ENCODE measurements at places on chromosomes 4 and X.

DNA sequence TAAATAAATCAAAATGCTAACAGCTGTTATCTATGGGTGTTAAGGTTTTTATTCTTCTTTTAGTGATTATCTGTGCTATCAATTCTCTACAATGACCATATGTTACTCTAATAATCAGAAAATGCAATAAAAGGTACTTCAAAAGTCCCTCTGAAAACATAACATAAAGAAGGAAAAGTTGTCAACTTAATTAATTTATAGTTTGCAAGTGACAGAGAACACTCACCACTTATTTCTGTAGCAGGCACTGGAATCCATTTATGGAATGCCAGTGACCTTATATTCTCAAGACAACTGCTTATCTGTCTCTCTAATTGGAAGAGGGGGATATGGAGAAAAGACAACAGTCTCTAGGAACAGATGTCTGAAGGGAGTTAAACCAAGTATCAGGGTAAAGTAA, 25.6 kb upstream of the PLS3 start:
- no peak for DNase-seq

DNA sequence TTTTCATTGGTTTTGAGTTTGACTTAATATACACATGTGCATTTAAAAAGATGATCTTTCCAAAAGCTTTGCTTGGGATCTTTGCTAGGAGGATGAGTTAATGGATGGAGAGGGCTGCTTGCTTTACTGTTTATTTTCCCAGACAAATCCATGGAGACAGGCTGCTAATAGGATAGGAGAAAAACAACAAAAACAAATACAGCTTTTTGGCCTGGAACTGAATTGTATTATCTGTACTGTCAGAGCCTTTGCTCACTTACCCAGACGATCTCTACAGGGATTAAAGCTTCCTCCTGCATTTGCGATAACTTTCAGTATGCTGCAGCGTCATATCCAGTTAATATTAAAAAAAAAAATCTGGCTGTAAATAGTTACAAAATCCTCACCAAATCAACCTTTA, 190.8 kb upstream of the NUDT6 start:
- no peak for DNase-seq

DNA sequence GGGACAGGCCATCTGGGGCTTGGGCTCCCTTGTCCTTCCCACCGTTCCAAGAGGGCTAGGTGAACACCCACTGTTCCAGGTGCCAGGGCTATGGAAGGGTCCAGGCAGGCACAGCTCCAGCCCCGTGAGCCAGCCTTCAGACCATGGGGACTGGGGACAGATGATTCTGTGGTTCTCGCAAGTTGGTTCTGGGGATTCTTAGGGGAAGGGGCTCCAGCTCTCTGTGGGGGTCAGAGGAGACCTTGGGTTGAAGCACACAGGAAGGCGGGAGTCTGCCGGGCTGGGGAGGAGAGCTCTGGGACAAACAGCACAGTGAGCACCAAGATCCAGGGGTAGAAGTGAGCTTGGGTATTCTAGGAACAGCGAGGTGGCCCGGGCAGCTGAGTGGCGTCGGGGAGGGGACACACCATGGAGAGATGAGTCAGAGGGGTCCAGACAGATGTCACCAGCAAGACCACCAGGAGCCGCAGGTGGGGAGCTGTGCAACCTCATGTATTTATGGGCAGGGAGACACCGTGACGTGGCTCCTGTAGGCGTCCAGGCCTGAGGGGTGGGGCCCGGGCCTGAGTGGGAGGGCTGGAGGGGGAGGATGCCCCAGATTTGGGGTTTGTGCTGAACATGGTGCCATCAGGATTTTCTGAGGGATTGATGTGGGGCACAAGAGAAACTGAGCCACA, 48.8 kb upstream of the HMX1 start:
- no peak for DNase-seq

DNA sequence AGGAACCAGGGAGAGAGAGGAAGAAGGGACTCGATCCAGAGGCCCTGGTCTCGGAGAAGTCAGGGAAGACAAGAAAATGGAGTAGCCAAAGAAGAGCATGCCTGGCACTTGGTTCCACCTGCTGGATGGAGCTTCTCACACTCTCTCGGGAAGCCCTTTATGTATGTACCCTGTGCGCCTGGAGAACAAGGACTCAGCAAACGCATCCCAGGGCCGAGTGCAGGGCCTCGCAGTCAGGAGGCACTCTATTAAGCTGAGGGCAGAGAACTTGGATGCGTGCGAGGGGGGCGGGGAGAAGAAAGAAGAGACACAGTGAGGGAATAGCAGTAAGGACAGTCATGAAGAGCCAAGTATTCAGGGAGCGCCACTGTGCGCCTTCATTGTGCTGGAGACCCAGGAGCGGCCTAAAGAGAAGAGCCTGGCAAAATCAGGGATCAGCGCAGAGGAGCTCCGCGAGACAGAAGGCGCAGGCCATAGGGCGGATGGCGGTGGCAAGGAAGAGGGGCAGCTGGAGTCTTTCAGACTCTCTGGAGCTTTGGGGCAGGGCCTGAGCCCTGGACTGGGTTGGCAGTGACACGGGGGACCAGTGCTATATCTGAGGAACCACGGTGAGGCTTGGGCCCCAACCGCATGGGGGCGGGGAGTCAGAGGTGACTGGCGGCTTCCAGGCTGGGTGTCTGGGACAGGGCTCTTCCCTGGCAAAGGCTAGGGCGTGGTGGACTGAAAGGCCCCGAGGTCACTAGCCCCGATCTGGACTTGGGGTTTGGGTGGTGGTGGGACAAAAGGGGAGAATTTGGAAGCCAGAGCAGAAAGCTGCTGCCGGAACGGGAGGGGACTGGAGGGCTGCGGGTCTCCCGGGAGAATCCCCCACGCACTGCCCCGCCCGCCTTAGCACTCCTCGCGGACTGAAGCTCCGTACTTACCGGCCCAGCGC, 1.9 kb upstream of the SEPTIN6 start:
- DNase-seq, result no peak

- no peak for DNase-seq
These were observed 9.9 kb downstream of the CRMP1 start for GRCh38 chr4:5882947-5883346.

DNA sequence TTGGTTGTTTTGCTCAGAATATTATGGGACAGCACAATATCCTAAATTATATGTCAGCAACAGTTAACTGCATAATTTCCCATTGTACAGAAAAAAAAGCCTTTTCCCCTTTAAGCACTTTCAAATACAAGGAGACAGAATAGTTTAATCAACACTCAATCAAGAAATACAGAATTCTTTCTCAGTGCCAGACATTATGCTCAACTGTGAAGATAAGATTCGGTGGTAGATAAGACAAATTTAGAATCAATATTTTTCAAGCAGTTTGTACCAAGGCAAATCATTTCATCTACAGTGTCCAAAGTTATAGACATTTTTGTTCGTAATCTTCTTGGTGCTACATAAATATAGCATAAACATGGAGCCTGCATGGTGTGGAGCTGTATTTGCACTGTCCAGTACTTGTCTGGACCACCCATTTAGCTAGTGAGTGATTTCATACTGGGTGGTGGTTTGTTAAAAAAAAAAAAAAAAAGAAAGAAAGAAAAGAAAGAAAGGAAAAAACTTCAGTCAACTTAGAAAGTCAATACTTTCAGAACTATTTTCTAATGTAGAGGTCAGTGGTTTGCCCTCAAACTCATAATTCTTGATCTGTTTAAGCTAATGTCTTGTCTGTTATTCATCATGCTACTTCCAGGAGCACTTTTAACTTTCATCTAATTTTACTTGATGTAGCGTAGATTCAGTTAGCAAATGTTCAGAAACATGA, 522.9 kb downstream of the FAT4 start:
- no peak for DNase-seq

GRCh38 chr4:152168987-152169616, 366.8 kb downstream of the FBXW7 start:
- no peak for DNase-seq

GRCh38 chrX:119745283-119745848, 13.0 kb upstream of the SOWAHD start:
- no peak for DNase-seq

GRCh38 chr4:53128706-53129357, 237.0 kb downstream of the SCFD2 start:
- DNase-seq, result no peak

- no peak for DNase-seq
These were observed 46.5 kb downstream of the PPP2R2C start for GRCh38 chr4:6425911-6426310.

Measured in stimulated activated CD8-positive, alpha-beta memory T cell treated with anti-CD3 and anti-CD28 coated beads, Interleukin-7, amount 100 ng/mL, for 48 hours (primary cell).